ENCODE measurements at places on chromosomes 6 and 20.

- DNase-seq, result no peak
Observed at GRCh38 chr20:61730631-61731362, 334.9 kb downstream of the TAF4 start.

- DNase-seq, result no peak
Observed at GRCh38 chr20:53707371-53708055, 113.9 kb upstream of the ZNF217 start.

DNA sequence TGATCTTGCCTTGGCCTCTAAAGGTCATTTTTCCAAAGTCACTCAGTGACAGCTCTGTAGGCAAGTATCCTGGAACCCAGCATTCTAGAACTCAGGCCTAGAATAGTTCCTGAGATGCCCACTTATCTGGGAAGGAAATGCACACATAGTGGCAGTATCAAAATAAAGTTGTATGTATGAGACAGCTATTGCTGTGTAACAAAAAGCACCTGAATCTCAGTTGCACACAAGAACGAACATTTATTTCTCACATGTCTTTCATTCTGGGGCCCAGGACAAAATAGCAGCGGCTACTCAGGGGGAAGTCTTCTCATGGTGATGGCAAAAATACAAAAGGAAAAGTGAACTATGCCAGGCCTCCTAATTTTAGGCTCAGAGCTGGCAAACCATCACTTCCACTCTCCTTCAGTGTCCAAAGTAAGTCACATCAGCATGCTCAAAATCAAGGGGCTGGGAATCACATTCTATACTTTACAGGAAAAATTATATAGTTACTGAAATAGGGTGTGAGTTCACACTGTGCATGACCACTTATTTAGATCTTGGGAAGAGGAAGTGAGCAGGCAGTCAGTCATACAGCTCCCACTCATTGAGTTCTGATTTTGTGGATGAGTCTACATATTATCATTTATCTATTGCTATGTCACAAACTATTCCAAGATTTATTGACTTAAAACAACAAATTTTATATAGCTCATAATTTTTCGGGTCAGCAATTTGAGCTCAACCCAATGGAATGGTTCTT lies 133.7 kb upstream of the RIN2 start:
- DNase-seq, result no peak

GRCh38 chr6:132860254-132860653 lies 45.9 kb downstream of the RPS12 start:
- DNase-seq, result no peak

- DNase-seq, result no peak
Observed at GRCh38 chr20:55417836-55418235, 587.5 kb downstream of the CBLN4 start.
